ENCODE measurements at places on chromosomes 16 and 17.

DNA sequence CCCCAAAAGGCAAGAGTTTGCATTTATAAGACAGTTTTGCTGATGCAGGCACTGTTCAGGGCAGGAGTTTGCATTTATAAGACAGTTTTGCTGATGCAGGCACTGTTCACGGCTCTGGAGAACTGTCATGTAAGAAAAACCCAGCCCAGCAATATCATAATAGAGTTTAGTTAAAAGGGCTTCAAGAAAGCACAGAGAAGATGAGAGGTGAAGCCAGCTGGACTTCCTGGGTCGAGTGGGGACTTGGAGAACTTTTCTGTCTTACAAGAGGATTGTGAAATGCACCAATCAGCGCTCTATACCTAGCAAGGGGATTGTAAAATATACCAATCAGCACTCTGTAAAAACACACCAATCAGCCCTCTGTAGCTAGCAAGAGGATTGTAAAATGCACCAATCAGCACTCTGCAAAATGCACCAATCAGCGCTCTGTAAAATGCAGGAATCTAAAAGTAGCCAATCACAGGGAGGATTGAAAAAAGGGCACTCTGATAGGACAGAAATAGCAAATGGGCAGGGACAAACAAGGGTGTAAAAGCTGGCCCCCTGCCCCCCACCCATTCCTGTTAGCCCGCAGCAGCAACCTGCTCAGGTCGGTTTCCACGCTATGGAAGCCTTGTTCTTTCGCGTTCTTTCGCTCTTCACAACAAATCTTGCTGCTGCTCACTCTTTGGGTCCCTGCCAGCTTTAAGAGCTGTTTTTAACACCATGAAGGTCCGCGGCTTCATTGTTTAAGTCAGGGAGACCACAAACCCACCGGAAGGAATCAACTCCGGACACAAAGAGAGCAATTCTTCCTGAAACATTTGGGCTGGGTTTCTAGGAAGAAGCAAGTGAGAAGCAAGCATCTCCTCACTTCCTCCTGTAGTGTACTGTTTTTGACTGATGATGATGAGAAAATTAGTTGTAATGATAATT is 1.8 kb upstream of the CBX1 start:
- DNase-seq, result no peak

DNA sequence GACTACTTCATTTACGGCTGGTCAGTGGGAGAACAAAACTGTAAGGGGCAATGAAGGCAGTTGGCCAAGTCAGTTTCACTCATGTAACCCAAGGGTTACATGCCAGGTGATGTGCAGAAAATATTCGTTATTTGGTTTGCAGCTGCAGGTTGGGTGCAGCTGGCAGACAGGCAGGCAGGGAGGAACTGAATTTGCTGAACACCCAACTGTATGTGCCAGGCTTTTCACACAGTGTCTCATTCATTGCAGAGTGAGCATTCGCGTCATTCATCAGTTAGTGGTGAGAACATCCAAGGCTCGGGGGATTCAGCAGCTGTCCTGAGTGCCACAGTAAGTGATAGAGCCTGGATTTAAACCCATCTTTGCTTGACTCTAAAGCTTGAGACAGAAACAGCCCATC is 59.7 kb downstream of the ABCC6 start:
- no peak for DNase-seq

DNA sequence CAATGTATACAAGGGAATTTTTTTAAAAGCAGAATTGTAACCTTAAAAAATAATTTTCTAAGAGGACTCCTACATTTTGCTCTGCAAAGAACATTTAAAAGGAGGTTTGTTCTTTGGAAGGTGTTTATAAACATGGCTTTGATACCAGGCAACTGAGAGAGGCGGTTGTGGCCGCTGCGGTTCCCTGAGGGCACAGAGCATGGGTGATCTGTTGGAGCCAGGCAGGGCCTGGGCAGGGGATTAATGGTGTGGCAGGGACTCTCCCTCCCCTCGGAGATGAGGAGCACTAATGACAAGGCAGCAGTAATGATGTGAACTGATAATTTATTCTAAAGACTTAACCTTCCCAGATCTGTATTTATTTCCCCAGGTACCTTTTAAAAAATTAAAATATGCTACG is 65.4 kb downstream of the WWP2 start:
- DNase-seq, result no peak

GRCh38 chr17:27807567-27808470 is 7.5 kb upstream of the NOS2 start:
- no peak for DNase-seq

- no peak for DNase-seq
These were observed 427.9 kb upstream of the ERCC4 start for GRCh38 chr16:13492046-13492445.

DNA sequence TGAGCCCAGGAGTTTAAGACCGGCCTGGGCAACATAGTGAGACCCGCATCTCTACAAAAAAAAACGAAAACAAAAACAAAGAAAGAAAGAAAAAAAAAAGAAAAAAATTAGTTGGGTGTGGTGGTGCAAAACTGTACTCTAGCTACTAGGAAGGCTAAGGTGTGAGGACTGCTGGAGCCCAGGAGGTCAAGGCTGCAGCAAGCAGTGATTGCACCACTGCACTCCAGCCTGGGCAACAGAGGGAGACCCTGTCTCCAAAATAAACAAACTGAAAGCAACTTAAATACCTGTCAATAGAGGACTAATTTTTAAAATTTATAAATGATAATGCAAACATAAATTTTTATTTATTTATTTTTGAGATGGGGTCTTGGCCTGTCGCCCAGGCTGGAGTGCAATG is 17.3 kb downstream of the ATP2A1 start:
- DNase-seq, result no peak

- no peak for DNase-seq
These were observed 31.8 kb upstream of the NSRP1 start for GRCh38 chr17:30084788-30085187.

- DNase-seq, result no peak
These were observed 129.5 kb downstream of the CDH13 start for GRCh38 chr16:82756283-82756599.

DNA sequence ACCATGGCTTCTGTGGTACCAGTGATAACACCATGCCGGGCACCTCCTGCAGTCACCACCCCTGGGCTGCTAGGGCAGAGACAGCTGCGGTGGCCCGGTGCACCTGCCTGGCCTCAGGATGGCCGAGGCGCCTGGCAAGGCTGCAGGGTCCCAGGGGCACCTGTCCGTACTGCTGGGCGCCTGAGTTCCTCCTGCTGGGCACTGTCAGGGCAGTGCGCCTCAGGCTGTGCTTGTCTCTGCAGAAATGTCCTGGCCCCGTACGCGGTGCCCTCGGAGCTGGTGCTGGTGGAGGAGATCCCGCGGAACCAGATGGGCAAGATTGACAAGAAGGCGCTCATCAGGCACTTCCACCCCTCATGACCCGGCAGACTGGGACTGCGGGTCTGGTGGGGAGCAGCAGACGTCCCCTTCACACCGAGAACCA is 17.7 kb upstream of the CDH15 start:
- no peak for DNase-seq

DNA sequence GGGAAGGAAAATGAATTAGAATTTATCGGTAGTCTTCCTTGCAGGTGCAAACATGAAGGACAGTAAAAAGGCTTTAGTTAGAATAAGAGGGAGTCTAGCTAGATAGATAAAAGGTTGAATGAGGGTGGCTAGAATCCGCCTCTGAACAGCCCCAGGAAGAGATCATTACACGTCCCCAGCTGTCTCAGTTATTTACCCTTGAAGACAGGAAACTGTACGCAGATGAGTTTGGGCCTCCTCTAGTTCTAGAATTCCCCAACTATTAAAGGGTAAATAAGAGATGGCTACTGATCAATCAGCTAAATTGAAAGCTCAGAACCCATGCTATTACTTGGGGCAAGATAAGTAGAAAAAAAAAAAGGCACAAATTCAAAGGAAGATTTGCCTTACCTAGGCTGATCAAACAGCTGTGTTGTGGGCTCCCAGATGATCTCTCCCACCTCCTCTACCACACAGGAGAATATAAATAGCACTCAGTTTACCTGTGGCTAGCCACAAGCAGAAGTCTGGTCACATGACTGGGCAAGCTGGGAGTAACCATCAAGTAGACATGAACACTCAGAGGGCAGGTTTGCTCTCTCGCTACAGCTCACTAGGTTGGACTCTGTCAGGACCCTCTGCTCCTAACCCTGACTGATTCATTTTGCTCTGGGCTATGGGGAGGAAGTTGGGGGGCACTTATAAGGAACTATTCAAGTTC is 17.0 kb downstream of the FAM117A start:
- no peak for DNase-seq

- peak; percentile 98 for DNase-seq
These were observed 1.2 kb upstream of the SPAG9 start for GRCh38 chr17:51121620-51122472.

GRCh38 chr17:36127911-36128310 is 24.3 kb downstream of the CCL4 start:
- no peak for DNase-seq

- DNase-seq, result no peak
These were observed 30.8 kb downstream of the PKD1L3 start for GRCh38 chr16:71969353-71969752.

DNA sequence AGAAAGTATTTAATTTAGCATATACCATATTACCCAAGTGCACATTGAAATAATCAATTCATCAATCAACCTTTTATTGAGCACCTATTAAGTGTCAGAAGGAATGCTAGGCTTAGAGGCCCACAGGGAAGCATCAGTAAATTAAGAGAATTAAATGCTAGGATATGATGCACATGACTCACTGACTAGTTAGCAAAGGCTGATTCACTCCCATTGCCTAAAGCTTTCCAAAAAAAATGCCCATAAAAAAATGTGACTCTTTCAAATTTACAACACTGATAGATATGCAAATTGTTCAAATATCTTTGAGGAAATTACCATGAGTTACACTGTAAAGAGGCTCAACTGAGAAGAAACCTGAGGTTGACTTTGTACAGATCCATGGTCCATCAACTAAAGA is 883.3 kb downstream of the CDH11 start:
- DNase-seq, result no peak

DNA sequence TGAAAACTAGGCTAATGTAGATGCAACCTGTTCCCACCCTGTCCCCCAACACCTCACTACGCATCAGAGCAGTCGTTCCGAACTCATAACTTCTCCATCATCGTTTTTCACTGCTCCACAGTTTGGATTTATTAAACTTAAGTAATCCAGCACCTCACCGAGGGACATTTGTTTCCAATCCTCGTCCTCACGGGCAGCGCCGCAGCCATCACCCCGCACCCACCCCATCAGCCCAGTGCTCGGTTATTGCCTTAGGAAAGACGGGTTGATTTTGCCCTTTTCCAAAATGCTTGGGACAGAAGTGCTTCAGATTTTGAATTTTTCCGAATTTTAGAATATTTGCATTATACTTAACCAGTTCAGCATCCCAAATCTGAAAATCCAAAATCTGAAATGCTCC is 71.0 kb upstream of the DOC2B start:
- DNase-seq, result no peak

DNA sequence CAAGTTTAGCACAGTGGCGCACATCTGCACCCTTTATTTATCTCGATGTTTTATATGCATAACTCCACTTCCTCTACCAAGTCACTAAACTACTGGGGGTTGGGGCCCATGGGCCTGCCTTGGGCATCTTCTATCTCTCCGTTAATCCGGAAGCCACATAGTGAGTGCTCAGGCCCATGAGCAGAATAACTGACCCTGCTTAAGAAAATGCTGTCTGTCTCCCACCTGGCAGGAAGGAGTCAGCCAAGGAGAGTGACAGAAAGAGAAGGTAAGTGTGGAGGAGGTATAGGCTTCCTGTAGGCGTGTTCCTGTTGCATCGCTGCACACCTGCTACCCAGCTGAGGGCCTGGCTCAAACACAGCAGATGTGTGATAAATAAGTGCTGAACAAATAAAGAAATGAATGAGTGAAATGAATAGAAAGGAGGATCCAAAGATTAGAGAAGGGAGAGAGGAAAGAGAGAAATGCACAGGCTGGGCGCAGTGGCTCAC is 320.1 kb downstream of the SLC39A11 start:
- DNase-seq, result no peak

DNA sequence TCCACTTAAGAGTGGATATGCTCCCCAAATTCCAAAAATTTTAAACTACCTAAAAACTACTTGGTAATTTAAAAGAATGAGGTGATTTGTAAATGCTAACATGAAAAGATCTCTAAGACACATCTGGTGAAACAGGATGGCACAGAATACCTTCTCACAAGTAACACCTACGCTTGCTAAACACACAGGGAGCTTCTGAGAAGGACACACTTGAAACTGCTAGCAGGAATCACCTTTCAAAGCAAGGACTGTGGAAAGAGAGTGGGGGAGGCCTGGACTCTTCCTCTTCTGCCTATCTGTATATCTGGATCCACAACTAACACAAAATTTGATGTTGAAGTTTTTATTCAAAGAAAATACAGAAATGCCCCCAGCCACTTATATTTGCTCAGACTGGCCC is 52.4 kb downstream of the CYTH1 start:
- no peak for DNase-seq

DNA sequence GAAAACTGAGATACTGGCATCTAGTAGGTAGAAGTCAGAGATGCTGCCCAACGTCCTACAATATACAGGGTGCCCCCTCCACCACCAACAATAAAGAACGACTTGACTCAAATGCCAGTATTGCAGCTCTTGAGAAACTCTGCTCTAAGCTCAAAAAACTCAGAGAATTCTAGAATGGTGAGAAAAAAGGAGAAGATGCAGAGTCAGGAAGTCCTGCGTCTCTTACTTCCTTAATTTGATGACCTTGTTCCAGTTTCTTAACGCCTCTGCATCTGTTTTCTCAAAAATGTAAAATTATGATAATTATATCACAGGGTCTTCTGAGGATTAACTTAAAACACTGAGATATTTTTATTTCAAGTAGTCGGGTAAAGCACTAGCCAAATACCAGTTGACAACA is 1.7 kb upstream of the HSBP1 start:
- DNase-seq, result no peak

GRCh38 chr16:47617732-47618131 is 156.6 kb downstream of the PHKB start:
- no peak for DNase-seq

DNA sequence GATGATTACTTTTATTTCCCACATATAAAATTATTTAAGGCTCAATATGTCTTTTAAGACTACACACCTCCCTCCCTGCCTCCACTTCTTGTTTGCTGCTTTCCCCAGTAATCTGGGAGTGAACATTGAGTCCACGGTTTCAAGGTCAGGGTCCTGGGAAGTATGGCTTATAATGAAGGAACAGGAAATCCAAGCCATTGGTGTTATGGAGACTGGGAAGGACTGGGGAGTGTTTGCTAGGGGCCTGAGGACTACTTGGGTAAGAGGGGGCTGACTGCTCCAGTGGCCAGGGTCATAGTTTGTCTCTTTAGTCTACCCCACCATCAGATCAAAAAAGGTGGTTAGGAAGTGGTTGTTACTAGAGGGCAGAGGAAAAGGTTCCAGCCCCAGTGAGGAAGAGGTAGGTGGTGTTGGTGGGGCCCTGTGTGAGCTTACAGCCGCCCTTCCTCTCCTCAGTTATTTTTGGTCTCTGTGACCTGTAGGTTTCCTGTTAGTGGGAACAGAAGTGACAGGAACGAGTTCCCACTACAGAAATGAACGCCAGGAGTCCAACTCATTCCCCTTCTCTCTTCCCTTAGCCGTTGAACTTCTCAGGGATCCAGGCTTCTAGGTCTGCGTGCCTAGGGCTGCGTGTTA is 742 bp upstream of the SLC16A13 start:
- no peak for DNase-seq

GRCh38 chr16:29148867-29149272 is 164.0 kb downstream of the LAT start:
- DNase-seq, result no peak

GRCh38 chr17:80859002-80859941 is 132.4 kb upstream of the CHMP6 start:
- DNase-seq, result peak; percentile 85

- no peak for DNase-seq
These were observed 1.6 kb downstream of the AMFR start for GRCh38 chr16:56423584-56424403.

GRCh38 chr16:76164970-76165558 is 112.1 kb upstream of the CNTNAP4 start:
- DNase-seq, result no peak

Measured in dermis microvascular lymphatic vessel endothelial cell (primary cell).